ENCODE measurements at places on chromosomes 2 and 18.

GRCh38 chr2:96888072-96889011, 18.5 kb upstream of the SEMA4C start:
- DNase-seq = no peak

DNA sequence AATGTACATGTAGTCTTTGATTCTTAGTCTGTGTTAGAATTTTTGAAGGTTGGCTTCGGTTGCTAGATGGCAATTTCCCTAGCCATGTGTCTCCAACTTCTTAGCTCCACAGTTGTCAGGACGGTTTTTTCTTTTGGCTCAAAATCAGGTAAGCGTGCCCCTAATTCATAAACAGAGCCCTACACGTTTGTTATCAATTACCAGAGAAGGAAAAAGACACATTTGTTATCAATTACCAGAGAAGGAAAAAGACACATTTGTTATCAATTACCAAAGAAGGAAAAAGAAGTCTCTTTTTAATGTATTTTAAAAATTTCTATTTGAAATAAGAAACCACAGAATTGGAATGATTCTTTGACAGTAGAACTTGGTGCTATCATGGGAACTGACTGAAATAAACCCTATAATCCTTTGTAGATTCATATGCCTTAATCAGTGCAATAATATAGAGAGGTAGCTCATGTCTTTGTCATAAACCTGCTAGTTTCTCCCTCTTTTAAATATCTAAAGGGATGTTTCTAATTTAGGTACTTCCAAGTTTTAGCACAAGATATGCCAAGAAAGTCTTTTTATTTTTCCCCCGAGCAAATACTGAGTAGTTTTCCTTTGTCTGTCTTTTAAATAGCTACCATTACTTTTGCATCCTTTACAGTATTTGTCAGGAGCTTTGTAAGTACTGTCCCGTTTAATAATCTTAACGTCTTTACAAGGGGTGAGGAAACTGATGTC, 35.9 kb downstream of the CAMKMT start:
- no peak for DNase-seq

- no peak for DNase-seq
Measured at GRCh38 chr2:76314271-76315020, 603.7 kb upstream of the GCFC2 start.

DNA sequence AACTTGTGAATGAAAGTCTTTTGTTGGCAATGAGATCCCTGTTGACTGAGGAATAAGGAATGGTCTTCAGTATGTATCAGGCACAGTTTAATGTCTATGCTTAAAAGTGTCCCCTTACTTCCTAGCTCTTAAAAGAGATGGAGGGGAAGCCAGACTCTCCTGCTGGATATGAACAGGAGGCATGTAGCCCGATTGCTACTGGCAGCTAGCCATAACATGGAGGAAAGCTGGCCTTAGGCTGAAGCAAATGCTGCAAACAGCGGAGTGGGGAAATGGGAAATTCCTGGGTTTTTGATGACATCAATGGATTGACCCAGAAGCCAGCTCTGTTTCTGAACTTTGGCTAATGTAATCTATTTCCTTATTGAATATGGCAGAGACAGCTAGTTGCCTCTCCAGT, 266.1 kb downstream of the SLC4A3 start:
- peak; percentile 4 for DNase-seq

DNA sequence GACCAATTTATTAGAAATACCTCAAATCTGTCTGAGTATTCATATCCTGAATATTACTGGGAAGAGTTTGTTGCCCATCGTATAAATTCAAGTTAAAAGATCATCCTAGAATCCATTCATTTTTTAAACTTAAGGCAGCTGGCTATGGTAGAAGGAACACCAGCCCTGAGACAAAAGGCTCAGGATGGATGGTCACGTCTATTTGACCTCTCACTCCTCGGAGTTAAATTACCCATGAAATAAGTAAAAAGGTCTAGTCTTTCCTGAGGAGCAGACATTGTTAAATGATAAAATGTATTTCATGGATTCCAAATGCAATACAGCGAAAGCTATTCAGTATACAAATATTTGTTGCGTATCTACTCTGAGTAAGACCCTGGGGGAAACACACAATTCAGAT, 826.0 kb upstream of the LRATD1 start:
- DNase-seq = no peak

GRCh38 chr2:53969285-53969967, 1.4 kb downstream of the PSME4 start:
- DNase-seq = peak; percentile 70

DNA sequence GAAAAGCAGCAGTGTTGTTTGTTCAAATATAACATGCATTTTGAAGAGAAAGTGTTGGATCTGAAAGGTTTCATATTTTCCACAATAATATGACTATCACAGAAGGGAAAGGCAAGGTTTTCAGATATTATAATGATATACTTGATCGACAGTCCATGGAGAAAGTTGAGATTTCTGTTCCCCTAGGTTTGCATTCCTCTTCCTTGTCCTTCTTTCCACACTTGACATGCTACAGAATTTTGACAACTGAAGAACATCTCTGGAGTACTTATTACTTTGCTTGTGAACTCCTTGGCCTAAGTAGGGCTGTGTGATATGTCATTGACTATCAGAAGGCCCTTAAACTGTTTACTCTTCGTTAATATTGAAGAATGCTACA, 46.5 kb downstream of the TMEFF2 start:
- no peak for DNase-seq

- DNase-seq = no peak
Measured at GRCh38 chr2:40311026-40311425, 140.9 kb downstream of the SLC8A1 start.

DNA sequence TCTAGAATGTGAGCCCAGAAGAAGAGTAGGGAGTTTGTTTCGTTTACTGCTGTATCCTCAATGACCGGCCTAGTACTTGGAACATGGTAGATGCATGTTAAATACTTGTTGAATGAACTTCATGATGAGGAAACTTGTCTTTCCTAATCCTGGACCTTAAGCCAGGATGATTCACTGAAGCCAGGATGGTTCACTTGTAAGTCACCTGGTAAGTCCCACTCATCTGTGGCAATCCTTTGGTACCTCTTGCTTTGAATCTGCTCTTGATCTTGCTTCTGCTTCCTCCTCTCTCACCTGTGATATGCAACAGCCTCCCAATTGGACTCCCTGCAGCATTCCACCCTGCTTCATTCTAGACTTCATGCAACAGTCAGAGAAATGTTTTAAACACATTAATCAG, 43.6 kb downstream of the QPCT start:
- DNase-seq = peak; percentile 85

DNA sequence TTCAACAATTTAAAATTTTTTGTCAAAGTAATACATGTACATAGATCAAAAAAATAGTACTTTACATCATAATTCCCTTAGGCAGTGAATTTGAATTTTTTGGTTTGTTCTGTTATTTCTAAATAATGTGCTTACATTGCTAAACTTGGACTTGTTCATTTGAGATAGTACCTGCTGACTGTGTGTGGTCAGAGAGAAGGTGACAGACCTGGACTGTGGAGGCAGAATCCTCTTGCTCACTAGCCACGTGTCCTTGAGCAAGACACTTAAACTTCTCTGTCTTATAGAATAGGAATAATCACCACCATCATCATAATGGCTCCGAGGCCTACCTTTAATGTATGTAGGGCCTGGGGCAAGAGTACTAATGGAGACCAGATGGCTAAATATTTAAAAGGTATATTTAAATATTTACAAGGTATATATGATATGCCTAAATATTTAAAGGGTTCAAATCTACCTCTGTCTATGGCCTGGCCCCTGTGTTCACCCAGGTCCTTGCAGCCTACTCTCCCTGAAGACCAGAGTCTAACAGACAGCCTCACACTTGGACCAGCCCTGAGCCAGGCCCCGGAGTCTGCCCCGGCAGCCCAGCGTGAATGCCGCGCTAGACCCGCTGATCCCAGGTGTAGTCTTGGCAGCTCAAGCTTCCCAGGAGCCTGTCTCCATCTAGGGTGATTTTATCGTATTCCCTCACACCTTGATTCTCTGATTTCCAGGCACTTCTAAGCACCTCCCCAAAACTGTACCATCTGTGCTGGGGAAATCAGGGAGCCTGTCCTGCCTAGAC, 33.5 kb downstream of the ZNF532 start:
- no peak for DNase-seq

- DNase-seq = no peak
Measured at GRCh38 chr18:35842536-35842935, 129.9 kb upstream of the RMP24 start.

DNA sequence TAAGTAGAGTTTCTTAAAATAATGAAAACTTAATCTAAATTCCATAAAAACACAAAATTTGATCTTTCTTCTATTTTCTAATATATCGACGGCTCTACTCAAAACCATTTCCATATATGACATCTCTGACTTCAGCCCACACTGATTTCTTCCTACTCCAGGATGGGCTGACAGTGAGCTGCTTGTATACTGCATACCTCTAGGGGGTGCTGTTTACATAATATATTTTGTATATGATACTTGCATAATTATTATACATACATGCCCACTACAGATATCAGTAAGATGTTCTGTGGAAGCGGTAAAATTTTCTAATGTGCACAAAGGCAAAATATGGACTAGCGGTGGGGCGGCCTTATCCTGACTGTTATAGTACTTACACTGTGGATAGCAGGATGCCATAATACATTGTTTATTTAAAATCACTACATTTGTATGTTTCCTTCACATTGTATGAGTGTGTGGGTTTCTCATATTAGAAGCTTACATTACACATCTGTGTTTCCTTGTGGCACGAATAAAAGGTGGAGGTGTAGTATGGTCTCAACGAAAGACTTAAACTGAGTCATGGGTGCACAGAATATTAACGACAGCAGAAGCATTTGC, 66.1 kb upstream of the NXPH2 start:
- DNase-seq = no peak

- DNase-seq = no peak
Measured at GRCh38 chr2:25309402-25309801, 32.3 kb downstream of the DNMT3A start.

DNA sequence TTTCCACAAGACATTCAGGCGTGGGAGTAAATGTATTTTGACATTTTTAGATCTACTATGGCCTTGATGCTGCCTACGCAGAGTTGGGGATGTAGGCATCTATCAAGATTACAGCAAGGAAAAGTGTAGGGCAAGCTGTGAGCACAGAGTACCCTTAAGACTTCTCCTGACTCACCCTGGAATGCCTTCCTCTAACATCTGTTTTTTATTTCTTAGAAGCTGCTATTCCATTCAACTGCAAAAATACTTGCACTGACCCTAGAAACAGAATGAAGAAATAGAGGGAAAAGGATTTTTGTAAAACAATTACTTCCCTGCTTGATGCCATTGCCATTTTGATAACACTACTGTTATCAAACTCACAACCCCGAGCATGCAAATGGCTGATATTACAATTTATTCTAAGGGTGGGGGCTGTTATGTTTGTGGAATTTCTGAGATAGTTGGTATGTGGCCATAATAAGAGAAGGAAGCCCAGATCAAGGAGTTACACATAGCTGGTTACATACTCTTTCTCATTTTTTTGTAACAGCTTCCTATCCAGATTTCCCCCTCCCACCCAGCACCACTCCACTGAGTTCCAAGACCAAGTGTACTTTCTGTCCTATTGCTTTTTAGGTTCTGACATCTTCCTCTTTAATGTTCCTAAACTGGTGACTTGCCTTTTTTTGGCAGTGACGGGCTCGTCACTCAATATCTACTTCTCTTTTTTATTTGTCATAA, 6.0 kb upstream of the ROCK1 start:
- peak; percentile 92 for DNase-seq

DNA sequence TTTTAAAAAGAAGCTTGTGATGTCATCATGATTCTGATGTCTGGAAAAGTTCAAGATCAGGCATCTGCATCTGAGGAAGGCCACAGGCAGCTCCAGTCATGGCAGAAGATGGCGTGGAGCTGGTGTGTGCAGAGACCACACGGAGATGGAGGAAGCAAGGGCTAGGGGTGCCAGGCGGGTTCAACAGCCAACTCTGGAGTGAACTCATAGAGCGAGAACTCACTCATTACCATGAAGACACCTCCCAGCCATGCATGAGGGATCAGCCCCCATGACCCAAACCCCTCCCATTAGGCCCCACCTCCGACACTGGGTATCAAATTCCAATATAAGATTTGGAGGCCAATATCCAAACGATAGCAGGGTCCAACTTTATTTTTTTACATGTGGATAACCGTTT, 61.6 kb downstream of the KCNG2 start:
- no peak for DNase-seq

DNA sequence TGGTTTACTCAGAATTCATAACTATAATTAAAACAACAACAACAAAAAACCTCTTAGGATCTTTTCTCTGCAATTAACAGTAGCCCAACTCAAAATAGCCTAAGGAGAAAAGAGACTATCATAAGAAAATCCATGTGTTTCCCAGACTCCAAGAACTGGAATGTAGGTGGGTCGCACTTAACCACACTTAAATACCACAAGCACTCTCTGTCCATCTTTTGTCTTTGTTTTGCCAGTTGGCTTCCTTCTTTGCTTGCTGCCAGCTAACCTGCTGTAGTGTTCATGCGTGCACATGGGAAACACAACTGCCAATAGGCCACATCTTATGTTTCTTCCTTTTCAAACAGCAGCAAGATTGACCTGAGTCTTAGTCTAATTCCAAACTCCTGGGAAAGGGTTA, 24.1 kb upstream of the ACVR1 start:
- DNase-seq = peak; percentile 75

DNA sequence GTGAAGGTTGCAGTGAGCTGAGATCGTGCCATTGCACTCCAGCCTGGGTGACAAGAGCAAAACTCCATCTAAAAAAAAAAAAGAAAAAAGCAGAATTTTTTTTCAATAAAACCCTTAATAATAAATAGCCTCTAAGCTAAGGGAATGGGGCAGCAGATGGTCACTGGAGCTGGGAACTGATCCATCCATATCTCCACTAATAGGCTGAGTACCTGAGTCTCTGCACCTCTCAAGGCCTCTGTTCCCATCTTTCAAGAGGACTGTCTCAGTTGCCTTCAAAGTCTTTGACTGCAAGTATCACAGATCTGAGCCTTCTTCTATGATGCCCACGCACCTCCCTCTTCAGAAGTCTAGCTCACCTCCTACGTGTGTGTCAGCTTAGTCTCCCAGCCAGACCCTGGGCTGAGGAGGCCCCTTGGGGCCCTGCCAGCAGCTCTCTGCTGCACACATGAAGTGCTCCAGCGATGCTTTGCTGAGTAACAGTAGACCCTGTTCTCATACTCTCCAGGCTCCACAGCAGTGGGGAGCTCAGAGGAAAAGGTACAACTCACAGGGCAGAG, 32.9 kb downstream of the ST8SIA5 start:
- peak; percentile 15 for DNase-seq

GRCh38 chr2:86396291-86396785, 44.8 kb upstream of the KDM3A start:
- DNase-seq = peak; percentile 24

DNA sequence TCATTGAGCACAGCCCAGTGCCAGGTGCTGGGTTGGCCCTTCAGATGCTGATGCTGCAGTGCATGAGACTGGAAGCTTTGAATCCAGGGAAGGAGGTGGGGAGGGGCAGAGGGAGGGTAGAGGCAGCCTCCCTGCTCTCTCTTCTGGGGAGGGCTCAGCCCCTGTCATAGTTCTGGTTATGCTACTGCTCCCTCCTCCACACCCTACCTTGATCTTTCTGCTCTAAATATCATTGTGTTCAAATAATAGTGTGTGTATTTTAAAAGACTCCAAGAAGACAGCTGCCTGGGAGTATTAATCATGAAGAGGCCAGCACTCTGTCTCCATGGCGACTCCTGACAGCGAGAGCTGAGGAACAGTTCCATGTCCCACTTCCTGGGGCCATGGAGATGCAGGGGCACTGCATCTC, 3.8 kb upstream of the EGR4 start:
- DNase-seq = no peak

GRCh38 chr2:239053801-239054503, 206.1 kb downstream of the TWIST2 start:
- DNase-seq = no peak

GRCh38 chr18:63848159-63848558, 39.3 kb upstream of the SERPINB2 start:
- DNase-seq = peak; percentile 36
